Fibroblast of the aortic adventitia (primary cell): ENCODE measurements at places on chromosomes 3 and 15.
A peak's percentile ranks its signal among the peaks of the same experiment; 100 is the strongest.

GRCh38 chr3:46566040-46566641 lies at the start of gene LRRC2:
LRRC2 (minus strand) TSS chr3:46566302; CDS start chr3:46551591, 14,711 bp downstream.
- DNase-seq = peak; percentile 96

DNA sequence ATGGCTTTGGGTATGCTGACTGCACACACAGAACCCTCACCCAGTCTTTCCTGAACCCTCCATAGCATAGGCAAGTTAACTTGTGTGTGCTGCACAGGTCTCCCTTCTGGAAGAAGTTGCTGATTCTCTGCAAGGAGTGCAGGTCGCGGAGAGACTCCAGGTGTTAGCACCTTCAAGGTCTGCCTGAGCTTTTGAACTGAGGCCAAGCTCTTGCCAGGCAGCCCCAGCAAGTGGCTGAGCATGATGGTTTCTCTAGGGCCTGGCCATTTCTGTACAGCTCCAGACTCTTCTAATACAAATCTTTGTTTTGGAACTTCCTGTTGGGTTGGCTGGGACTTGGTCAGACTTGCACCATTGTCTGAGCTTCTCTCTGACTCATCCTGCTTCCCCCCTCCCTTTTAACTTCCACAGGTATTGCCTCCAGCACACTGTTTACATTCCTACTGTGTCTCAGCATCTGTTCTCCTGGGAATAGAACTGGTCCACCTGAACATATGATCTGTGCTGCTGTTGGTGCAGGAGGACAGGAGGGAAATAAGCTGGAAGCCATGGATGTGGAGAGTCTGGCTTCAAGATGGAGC lies 53.3 kb downstream of the KY start:
- DNase-seq = peak; percentile 18

DNA sequence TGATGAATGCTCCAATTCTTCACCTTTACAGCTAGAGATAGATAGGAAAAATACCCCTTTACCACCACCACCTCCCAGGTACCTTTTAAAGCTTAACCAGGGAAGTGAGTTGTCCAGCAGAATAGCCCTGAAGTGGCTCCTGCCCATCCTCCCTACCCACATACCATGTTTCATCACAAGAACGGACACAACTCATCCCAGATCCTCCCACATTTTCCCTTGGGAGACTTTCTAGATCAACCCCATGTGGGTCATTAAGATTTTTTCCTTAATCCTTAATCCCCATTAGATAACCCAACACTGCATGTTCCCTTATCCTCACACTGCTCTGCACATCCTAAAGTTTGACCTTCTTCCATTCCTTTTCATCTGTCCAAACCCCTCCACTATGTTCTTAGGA lies 69.3 kb downstream of the CHST2 start:
- no peak for DNase-seq

- DNase-seq = no peak
Measured at GRCh38 chr3:52895418-52895817, 1.9 kb downstream of the STIMATE start.

- DNase-seq = peak; percentile 9
Measured at GRCh38 chr3:196726788-196727675, 12.6 kb upstream of the PAK2 start.

- DNase-seq = peak; percentile 34
Measured at GRCh38 chr15:22786868-22787698, 639 bp downstream of the NIPA1 start.

- peak; percentile 93 for DNase-seq
Measured at GRCh38 chr3:8607234-8608040, 37.2 kb downstream of the SSUH2 start.
